Stimulated activated CD8-positive, alpha-beta memory T cell treated with anti-CD3 and anti-CD28 coated beads, Interleukin-15, amount 100 ng/mL, for 1 hour (primary cell): ENCODE measurements at places on chromosomes 12 and 14.

DNA sequence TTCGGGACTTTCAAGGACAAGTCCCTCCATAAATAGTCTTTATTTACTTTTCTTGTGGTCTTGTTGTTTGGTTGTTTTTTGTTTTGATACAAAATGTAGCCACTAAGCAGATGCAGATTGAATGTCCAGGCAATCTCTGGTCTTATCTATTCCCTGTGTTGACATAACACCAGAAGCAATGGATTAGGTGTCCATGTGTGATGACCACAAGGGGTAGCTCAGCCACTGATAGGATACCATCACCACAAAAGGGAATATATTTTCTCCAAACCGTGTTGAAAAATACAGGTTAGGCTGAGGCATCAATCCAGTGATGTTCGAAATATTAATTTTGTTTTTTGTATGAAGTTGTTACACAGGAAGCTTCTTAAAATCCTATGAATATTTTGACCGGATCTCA, 196.3 kb downstream of the EPS8 start:
- no peak for DNase-seq

DNA sequence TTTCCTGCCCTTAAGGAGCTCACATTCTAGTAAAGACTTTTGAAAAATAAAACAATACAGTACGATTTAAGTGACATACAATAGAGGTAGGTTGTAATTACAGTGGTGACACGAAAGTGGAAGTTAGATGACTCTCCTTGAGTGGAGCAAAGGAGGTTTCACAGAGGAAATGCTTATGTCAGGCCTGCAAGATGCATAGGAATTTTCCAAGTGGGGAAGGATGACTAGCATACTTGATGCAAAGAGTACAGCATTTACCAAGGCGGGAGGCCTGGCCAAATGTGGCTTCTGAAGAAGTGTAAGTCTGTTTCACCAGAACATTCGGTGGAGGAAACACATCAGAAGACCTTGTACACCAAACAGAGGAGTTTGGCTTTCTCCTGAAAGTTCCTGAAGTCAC, 55.2 kb downstream of the ERO1A start:
- no peak for DNase-seq

DNA sequence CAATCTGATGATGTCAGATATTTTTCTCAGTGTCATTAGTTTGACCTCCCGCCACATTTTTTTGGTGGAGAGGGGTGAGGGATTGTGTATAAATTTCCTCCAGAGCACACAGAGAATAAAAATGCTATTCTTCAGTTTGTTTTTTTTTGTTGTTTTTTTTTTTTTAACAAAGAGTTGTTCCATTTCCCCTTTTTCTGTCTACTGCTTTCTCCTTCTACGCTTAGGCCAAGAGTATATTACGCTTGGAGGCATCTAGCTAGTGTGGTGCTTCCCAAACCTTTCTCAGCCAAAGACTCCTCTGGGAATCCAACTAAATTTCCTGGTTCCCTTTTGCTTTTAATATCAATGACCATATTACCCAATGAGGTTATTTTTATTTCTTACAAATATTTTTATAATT, 465.6 kb downstream of the ZFP36L1 start:
- no peak for DNase-seq

GRCh38 chr14:78535041-78535440, 364.9 kb downstream of the NRXN3 start:
- DNase-seq: no peak

DNA sequence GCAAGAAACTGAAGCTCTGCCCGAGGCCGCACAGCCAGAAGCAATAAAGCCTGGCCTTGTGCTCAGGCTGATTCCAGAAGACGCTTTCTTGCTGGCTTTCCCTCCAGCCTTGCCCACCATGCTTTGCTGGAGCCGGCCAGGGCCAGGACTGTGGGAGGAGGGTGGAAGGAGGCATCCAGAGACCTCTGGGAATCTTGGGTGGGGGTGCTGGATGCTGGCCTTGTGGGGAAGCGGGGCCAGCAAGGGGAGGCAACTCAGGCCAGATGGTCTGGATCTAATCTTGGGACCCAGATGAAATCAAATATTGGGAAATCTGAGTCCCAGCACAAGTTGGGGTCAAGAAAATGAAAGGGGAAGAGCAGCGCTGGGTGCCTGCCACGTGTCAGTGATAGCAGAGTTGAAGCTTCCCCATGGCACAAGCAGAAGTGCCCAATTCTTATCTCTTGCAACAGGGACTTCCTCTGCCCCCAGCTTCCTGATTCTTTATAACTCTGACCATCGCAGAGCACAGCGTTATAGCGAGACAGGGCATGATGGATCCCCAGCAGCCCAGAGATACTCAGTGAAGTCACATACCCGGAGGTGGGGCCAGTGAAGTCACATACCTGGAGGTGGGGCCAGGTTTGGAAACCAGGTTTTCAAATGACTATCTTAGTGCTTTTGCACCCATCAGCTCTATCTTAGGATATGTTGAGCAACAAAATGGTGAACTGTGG, 6.4 kb upstream of the RABGGTA start:
- no peak for DNase-seq

DNA sequence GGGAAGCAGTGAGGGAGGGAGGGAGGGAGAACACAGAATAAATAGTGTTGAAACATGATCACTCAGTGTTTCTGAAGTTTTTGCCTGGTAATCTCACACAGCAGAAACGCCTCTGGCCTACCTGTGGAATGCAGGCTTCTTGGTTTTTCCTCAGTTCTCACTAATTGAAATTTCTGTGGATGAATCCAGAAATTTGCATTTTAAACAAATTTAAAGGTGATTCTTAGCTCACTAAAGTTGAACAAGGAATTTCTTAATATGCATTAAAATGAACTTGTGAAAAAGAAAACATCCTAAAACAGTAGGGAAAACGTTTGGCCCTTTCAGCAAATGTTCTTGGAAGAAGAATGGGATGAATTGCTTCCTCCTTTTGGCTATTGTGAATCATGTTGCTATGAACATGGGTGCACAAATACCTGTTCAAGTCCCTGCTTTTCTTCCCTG, 1.4 kb downstream of the RNASE9 start:
- no peak for DNase-seq

- DNase-seq: peak; percentile 2
These were observed 79.5 kb downstream of the ARMH4 start for GRCh38 chr14:58072288-58073071.

GRCh38 chr12:39205969-39206368, 237.0 kb downstream of the KIF21A start:
- no peak for DNase-seq

DNA sequence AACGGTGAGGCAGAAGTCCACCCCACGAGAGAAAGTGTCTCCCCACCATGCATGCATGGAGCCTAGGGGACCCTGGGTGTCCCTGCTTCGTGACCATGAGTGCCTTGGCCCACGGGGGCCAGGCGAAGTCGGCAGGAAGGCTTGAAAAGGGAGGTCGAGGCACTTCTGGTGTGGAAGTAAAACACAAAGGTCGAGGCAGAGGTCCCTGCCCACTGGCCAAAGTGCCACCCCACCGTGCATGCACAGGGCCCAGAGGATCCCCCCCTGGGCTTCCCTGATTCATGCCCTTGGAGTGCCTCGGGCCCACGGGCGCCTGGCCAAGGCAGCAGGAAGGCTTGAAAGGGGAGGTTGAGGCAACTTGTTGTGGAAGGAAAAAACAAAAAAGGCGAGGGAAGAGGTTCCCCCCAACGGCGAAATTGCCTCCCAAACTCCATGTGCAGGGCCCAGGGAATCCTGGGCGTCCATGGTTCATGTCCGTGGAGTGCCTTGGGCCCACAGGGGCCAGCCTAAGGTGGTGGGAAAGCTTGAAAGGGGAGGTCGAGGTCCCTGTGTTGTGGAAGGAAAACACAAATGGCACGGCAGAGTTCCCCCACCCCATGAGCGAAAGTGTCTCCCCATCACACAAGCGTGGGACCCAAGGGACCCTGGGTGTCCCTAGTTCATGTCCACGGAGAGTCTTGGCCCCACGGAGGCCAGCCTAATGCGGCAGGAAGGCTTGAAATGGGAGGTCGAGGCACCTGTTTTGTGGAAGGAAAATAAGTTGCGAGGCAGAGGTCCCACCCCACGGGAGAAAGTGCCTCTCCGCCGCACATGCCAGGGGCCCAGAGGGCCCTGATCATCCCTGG, 372.1 kb downstream of the ALG10 start:
- no peak for DNase-seq

GRCh38 chr14:58298477-58299400, at the start of gene ARID4A:
Gene ARID4A, plus strand, starts transcription at chr14:58298555. Its CDS starts 1,300 bp downstream, at chr14:58299855.
- peak; percentile 64 for DNase-seq

DNA sequence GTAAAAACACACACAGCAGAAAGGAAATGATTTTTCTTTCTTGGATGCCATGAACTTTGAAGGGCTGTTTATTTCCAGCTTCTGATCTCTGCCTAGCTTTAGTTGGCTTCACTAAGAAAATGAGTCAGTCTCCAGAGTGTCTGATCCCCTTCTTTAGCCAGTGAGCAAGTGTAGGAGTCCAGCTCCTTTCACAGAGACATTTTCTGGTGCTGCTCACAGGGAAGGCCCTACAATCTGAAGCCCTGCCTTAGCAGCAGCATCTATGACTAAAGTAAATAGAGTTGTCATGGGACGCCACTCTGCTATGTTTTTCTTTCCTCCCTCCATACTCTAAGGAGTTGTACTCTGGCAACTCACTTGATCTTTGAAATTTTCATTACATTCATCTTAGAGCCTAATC, 103.5 kb downstream of the RPAP3 start:
- no peak for DNase-seq

DNA sequence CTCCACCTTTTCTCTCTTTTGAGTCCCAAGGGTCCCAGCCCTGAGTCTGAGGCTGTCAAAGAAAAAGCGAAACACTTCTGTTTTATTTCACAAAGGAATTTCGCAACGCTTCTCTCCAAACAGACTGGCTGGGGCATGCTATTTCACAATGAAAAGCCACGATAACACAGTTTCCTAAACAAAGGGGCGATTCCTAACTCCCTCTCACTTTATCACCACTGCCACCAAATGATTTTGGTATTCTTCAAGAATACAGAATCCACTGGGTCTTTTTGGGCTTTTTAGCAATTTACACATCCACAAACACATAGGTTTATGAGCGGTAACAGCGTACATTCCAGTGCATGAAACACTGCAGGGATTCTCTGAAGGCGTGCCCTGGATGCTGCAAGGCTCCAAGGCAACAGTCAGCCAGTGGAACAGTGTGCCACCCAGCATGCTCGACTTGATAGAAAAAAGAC, 161.2 kb downstream of the DAD1 start:
- DNase-seq: no peak

DNA sequence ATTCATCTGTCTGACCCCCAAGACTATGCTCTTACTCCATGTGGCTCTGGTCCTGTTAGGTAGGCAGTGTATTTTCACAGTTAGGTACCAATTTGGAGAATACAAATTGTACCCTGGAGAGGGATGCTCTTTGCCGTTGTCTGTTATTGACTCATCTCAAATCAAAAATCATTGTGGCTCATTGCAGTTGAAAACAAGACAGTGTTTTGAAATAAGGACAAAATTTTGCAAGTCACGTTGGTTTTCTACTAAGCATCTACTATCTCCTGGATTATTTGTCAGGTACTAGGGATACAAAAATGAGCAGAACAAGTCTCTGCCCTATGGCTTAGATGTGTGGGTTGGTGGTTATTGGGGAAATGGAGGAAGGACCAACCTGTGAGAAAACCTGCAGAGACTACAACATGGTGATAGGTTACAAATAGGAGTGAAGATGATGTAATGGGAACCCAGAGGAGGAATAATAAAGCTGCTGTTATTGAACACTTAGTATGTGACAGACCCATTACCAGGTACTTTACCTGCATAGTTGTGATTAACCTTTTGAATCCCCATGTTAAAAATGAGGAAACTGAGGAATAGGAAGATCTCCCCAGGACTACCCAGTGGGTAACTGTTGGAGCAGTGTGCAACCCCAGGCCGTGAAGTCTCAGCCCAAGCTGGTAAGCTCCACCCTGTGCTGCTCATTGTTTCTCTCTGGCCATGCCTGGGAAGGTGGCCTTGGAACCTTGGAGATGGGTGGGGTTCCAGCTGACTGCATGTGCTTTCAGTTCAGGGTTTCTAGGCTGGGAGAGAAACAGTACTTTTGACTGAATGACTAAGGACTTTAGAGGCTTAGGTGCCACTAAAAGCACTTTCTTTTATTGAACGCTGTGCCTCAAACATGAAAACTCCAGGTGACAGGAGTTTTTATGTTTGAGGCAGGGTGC, 72.9 kb upstream of the SRSF5 start:
- no peak for DNase-seq

GRCh38 chr12:24743941-24744793, 204.7 kb downstream of the BCAT1 start:
- no peak for DNase-seq

- no peak for DNase-seq
These were observed at the start of gene SYT1 for GRCh38 chr12:78864403-78864869. Gene SYT1, plus strand, starts transcription at chr12:78864774.

DNA sequence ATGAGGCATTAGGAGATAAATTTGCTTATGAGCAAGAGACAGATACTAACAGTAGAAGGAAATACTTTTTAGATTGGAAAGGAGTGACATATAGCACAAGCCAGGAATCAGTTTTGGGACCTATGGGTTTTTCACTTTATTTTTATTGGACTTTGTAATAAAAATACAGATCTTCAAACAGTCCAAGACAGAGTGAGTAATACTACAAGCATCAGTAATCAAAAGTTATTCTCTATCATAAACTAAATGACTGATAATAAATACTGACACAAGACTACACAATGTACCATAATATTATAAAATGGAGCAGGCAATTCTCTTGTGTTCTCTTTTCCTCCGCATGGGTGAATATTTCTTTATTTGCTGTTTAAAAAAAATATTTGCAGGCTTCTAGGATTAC, 85.8 kb downstream of the DERA start:
- DNase-seq: no peak

- DNase-seq: no peak
These were observed 17.4 kb downstream of the BCL2L14 start for GRCh38 chr12:12088147-12088546.

- peak; percentile 46 for DNase-seq
These were observed 20.9 kb upstream of the BLTP3B start for GRCh38 chr12:100163416-100164152.

GRCh38 chr12:81284137-81284536, 206.3 kb downstream of the ACSS3 start:
- DNase-seq: no peak

- no peak for DNase-seq
These were observed 453.0 kb downstream of the ADAMTS20 start for GRCh38 chr12:43098766-43099550.

GRCh38 chr12:52139579-52140062, 52.2 kb downstream of the KRT80 start:
- no peak for DNase-seq

- DNase-seq: no peak
These were observed 6.7 kb downstream of the PSEN1 start for GRCh38 chr14:73143003-73143402.

GRCh38 chr14:73752297-73752992, 38.3 kb upstream of the PNMA1 start:
- DNase-seq: no peak

DNA sequence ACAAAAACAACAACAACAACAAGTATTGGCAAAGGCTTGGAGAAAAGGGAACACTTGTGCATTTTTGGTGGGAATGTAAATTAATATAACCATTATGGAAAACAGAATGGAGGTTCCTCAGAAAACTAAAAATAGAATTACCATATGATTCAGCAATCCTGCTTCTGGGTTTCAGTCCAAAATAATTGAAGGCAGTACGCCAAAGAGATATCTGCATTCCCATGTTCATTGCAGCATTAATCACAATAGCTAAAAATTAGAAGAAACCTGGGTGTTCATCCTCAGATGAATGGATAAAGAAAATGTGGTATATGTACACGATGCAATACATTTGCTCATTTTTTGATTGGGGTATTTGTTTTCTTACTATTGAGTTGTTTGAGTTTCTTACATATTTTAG, 813.0 kb downstream of the NRXN3 start:
- no peak for DNase-seq

- DNase-seq: no peak
These were observed 24.3 kb upstream of the PCNX1 start for GRCh38 chr14:70882776-70883492.
